K562 (cell line): ENCODE measurements at places on chromosomes 6 and 20. TPM values are rescaled to one million over a fixed set of nuclear protein-coding genes. Genes with fewer than 3 reads are reported as not detected.

DNA sequence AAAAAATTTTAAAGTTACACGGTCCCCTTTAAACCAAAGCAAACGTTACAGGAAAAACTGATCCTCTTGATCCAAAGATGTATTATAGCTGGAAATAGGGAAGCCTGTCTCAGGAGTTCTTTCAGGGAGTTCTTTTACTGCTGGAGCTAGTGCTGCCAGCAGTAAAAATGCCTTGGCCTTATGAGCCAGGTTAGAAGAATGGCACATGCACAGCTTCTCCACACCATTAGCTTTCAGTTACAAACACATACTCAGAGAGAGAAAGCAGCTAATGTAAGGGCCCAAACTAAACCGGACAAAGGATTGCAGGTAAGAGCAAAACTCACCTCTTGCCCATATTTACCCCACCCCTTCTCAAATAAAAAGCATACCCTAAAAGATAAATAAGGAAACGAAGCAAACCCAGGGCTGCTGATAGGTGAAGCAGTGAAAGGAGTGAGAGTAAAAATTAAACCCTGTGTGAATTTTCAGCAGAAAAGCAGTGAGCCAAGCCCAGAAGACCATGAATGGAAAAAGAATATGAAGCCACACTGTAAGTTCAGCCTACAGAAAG is 19.0 kb downstream of the TBC1D20 start:
- no peak for DNase-seq

- DNase-seq: no peak
Observed at GRCh38 chr20:57618091-57618763, 2.0 kb downstream of the ZBP1 start.

DNA sequence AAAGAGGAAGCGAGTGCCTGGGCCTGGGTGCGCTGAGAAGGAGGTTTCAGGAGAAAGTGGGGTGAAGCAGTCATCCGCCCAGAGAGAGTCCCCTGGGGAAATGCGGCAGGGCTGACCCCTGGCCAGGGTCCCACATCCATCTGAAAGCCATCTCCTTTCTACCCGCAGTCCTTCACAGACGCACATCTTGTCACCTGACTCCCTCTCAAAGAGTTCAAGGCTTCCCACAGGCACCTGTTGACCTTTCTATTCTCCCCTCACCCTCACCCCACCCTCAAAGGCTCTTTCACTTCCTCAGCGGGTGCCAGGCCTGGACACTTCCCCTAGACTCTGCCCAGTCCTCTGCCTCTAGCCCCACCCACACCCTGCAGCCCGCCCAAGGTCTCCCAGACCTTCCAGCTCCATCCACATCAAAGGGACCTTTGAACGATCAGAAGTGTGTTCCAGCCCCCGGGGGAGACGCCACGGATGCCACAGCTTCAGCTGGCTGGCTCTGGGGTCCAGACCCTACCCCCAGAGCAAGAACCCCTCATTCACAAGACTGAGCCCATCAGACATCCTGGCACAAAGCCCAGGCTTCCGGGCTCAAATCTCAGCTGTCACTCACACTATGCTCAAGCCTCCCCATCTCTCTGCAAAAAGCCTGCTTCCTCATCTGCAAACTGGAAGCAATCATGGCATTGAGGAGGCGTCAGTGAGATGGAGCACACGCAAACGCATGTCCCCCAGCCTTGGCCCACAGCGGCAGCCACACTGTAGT is 2.1 kb downstream of the CTSZ start:
- DNase-seq: no peak

- DNase-seq: no peak
Observed at GRCh38 chr6:33183071-33183683, 9.1 kb downstream of the COL11A2 start.

DNA sequence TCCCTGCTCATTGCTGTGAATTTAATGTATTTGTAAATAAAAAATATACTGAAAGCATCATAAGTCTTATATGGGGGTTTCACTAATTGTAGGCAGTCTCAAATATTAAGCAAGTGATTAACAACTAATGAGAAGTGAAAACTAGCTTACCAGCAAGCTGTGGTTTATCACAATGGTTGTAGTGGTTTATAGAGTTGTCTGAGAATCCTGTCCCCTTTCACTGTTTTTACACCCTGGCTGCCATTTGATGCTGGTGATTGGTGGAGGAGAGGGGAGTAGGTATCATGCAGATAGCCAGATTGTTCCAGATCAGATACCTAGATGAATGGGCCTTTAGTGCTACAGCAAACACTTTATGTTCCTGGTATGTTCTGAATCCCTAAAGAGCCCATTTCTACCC is 6.0 kb downstream of the MKKS start:
- DNase-seq: no peak

DNA sequence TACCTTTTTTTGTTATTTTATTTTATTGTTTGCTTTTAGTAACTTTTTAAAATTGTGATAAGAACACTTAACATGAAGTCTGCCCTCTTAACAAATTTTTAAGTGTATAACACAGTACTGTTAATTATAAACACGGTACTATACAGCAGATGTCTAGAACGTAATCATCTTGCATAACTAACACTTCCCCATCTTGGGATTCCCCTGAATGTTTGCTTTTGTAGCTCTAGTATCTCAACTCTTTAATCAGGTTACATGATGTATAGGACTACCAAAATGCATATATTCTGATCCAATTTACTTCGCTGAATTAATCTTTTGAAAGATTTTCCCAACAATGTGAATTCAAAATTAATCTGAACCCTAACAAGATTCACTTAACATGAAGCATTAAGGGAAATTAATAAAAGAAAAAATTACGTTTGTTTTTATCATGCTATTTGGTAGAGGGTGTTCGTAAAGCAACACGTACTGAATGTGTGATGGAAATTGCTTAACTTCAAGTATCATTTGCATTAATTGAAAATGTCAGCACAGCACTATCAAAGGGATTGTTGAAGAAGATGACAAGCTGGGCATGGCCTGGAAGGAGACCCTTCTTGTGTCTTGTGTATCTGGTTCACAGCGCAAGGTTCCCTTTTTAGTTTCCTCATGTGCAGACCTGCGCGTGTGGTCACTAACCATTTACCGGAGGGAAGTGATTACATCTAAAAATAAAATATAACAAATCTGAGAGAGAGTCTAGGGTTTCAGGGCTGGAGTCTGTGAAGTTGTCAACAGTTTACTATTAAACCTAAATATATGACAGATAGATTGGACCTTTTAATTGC is 15.2 kb downstream of the COL19A1 start:
- no peak for DNase-seq

DNA sequence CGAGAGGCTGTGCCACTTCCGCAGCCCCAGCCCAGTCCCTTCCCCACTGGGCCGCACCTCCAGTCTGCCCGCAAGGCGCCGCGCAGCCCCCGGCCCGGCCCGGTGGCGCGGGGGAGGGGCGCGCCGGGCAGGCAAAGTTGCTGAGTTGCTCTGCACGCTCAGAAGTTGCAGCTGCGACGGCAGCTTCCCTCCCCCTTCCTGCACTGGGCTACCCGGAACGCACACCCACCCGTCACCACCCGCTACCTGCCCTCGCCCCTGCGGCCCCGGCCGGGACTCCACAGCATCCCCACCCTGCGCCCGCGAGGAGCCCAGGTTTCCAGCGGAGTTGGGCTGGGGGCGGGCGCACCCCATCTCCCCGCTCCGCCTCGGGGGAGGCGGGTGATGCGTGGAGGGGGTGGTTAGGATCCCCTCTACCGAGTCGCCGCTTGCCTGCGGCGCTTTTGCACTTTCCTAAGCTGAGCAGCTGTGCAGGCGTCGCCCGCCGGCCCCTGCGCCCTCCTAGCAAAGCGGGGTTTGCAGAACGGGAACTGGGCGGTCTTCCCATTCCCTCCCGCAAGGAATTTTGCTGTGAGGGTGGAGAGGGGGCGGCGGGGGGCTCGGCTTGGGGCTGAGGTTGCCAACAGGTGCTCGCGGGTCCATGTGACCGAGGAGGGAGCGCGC is 55.9 kb upstream of the RREB1 start:
- DNase-seq: no peak

DNA sequence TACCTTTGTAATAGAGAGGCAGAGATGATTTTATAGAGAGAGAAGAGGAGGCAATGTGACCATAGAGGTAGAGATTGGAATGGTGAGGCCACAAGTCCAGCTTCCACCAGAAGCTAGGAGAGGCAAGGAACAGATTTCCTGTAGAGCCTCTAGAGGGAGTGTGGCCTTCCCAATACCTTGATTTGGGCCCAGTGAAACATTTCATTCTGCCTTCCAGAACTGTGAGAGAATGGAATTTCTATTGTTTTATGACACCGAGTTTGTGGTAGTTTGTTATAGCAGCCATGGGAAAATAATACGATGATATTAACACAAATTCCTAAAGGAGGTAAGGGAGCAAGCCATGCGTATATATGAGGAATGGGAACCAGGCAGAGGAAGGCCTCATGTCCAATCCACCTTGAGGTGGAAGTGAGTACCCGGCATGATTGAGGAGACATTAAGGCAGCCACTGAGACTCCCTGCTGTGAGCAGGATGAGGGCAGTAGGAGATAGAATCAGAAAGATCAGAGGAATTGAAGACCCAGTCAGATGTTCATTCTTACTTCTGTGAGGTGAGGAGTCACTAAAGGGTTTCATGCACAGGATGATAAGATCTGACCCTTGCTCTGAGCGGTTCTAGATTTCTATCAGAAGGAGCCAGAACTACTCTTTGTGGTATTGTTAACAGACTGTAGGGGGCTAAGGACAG is 636.3 kb upstream of the IMPG1 start:
- DNase-seq: no peak

DNA sequence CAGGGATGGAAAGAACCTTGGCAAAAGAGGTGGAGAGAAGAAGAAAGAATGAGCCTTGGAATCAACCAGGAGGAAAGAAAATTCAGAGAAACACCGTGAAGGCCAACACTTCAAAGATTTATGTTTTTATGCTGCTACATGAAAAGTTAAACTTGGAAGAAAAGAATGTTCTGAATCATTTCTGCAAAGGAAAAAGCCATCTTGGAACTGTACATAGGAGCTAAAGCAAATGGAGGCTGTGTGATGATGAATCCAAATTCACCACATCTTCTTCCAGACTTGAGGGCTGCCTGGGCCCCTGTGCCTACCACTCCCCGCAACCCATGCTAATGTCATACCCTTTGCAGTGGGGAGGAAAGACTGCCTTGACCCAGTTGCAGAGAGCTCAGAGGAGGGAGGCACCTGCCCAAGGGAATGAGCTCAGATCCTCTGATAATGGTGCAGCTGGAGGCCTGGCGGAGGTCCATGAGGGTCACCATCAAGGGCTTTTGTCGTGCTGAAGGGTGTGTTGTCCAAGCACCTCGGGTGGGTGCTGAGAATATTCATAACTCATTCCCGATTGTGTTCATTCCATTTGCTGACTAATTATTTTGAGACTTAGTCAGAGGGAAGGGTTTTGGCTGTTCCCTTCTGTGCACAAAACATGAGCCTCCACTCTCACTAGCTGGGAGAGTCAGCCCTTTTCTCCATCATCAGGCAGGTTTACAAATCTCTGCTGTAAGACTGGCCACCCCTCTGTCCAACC is 245.8 kb upstream of the JAG1 start:
- DNase-seq: no peak

DNA sequence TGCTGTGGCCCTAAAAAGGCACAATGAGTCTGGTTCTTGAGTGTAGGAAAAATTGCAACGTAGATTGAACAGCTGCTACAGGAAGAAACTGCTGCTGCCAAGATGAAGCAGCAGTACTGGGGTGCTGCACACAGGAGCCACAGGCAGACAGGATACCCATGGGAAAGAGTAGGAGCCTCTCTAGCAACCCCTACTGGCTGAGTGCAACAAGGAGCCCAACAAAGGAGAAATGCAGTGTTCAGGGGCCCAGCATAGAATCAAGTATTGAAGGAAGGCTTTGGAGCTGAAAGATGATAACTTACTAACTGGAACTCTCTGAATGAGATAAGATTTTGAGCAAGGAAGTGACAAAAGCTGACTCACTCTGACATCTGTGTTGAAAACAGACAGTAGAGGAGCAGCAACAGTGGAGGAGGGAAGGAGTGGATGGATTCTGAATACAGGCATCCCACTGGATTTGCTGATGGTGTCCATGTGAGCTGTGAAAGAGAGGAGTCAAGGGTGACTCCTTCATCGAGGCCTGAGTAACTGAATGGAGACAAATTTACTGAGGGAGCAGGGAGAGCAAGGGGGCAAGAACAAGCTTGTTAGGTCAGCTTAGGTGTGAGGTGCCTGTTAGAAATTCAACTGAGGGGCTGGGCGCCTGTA is 534.7 kb upstream of the JARID2 start:
- peak; percentile 76 for DNase-seq

DNA sequence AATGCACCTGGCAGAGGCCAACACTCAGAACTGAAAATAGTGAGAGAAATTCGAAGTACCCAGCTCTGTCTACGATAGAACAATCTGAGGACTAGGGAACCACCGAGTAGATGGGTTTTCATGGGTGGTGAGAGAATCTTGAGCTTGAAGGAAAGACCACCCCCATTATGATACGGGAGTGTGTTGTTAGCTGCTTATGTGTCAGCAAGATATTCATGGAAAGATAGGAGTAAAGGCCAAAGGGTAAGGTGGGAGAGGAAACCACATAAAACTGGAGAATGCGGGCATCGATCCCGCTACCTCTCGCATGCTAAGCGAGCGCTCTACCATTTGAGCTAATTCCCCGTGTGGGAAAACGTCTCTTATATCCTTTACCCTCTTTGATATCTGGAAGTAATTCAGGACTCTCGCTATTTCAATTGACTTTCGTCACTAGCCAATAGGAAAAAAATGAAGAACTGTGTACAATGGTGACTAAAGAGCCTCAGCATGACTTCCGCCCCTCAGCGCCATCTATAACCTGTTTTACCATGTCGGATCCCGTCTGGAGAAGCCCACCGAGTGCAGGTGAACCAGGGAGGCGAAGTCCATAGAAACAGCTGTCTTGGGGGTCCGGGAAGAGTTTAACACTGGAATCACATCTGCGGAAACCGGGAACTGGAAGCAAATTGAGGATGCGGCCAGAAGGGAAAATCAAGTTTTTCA is 25.0 kb upstream of the ABT1 start:
- peak; percentile 88 for DNase-seq

- no peak for DNase-seq
Observed at GRCh38 chr20:17568045-17568788, 1.7 kb upstream of the DSTN start.

PCK1 gene
- polyA plus RNA-seq: 0.12 and 0.46 TPM in 2 replicates

TMEM200A gene
- not detected in 2 replicates for polyA plus RNA-seq

GRM1 gene
- not detected in 2 replicates for polyA plus RNA-seq

TMEM14A gene
- polyA plus RNA-seq: 6.2 and 8.0 TPM in 2 replicates

DAAM2 gene
- not detected in 2 replicates for polyA plus RNA-seq

POM121L2 gene
- not detected in 2 replicates for polyA plus RNA-seq

OOEP gene
- polyA plus RNA-seq: not detected in 2 replicates
